Erythroblast (primary cell): ENCODE measurements at places on chromosomes 6 and 20.

GRCh38 chr6:19317431-19317986, 519.7 kb upstream of the ID4 start:
- DNase-seq = peak; percentile 1

GRCh38 chr20:45456632-45457031, 12.9 kb upstream of the WFDC2 start:
- peak; percentile 41 for DNase-seq

DNA sequence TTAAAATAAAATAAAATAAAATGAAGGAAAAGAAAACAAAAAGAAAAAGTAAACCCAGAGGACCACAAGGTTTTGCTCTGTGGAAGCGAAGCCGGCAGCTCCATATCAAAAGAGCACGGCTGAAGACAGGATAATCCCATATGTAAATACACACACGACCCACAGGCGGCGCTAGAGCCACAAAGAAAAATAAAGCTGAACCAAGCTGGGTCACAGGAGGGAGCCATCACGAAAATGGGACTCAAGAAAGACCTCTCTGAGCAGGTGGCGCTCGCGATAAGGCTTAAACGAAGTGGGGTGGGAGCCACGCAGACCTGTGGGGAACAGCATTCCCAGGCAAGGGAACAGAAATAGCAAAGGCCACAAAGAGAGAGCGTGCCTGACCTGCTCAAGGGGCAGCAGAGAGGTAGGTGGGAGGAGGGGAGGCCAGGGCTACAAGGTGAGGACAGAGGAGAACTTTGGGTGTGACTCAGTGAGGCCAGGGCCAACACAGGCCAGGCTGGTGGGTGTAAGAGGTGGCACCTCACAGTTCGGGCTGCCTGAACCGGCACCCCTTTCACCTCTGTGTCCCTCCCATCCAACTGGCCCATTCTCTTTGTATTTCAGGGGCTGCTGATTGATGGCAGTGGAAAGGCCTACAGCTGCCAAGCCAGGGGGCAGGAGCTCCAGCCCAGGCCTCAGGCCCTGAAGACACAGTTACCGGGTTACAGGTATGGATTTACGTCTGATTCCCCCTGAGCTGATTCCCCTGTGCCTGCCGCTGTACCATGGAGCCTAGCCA, 26.0 kb downstream of the PTGIS start:
- peak; percentile 82 for DNase-seq

- DNase-seq = peak; percentile 45
Measured at GRCh38 chr20:49701916-49702315, 11.8 kb downstream of the B4GALT5 start.

GRCh38 chr6:22214314-22214713, 82.5 kb downstream of the PRL start:
- no peak for DNase-seq

DNA sequence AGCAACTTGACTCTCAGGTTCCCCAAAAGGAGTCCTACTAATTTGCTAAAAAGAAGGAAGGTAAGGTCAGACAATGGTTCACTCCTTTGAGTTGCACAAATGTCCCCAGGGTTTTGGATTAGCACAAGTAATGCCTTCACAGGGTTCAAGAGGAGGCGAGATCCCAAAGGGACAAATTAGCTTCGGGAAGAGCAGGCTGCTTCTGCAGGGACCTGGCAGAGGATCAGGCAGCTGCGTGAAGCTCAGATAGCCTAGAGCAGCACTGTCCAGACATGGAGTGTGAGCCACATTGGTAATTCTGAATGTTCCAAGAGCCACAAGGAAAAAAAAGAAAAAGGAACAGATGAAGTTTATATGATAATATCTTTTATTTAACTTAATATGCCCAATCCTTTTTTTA, 115.4 kb downstream of the CFAP61 start:
- no peak for DNase-seq

- peak; percentile 4 for DNase-seq
Measured at GRCh38 chr20:49426873-49427272, 55.6 kb downstream of the KCNB1 start.
